ENCODE measurements at places on chromosomes 5 and 9. TPM values are rescaled to one million over a fixed set of nuclear protein-coding genes. Genes with fewer than 3 reads are reported as not detected.

The C9 gene
- 0.08 TPM for polyA plus RNA-seq

The KCTD16 gene
- polyA plus RNA-seq = 11.7 TPM

The CDKN2A gene
- polyA plus RNA-seq = 28.8 TPM

The MAMDC2 gene
- polyA plus RNA-seq = 3.9 TPM

The SPOCK1 gene
- polyA plus RNA-seq = 103 TPM

The PPP3R2 gene
- polyA plus RNA-seq = 0.31 TPM

The FBP1 gene
- 0.59 TPM for polyA plus RNA-seq

The GALNT10 gene
- polyA plus RNA-seq = 2.8 TPM

The IGFBPL1 gene
- polyA plus RNA-seq = 1.3 TPM

The NR4A3 gene
- polyA plus RNA-seq = 3.0 TPM

The GABRA1 gene
- 1,123 TPM for polyA plus RNA-seq
